ENCODE measurements at places on chromosomes 3 and 15.

- peak; percentile 16 for DNase-seq
Observed at GRCh38 chr3:71956069-71956340, 171.1 kb upstream of the PROK2 start.

- DNase-seq: no peak
Observed at GRCh38 chr3:130386604-130387263, 41.3 kb downstream of the COL6A5 start.

- DNase-seq: peak; percentile 87
Observed at GRCh38 chr3:71109241-71109976, 474.1 kb downstream of the FOXP1 start.

GRCh38 chr3:112736386-112736785, 95.4 kb upstream of the CCDC80 start:
- DNase-seq: no peak

- peak; percentile 31 for DNase-seq
Observed at GRCh38 chr3:32313723-32314473, 75.4 kb downstream of the CMTM8 start.

GRCh38 chr15:91476861-91477260, 376.6 kb upstream of the SLCO3A1 start:
- DNase-seq: no peak

- DNase-seq: no peak
Observed at GRCh38 chr3:50445919-50446318, 57.5 kb downstream of the CACNA2D2 start.

DNA sequence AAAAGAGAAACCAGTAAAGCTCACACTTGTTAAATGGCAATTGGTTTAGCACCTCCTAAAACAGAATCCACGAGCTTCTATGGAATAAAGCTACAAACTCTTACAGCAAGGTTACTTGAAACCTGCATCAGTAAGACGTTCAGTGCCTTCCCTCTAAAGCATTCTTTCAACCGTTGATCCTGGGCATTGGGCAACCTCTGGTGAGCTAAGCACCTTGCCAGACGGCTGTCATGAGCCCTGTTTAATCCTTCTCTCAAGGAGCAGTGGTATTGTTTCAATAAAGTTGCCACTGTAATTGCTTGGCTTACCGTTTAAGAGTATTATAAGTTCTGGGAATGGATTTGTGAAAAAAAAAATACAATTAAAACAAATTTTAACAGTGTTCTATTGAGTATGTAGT, 75.0 kb downstream of the COL8A1 start:
- no peak for DNase-seq

DNA sequence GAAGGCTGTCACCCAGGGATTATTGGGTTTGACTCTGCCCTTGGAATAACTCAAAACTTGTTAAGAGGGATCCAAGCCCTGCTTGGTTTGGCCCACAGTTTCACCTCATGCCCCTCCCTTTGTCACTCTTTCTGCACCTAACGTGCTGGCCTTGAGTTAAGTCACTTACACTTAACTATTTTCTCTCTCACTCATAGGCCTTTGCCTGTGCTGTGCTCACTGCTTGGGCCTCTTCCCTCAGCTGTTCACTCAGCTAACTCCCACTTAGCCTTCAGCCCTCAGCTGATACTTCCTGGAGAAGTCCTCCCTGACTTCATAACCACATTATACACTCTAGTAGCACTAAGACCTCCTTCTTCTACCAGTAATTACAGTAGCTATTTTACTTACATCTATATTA, 133.3 kb downstream of the CMSS1 start:
- no peak for DNase-seq

DNA sequence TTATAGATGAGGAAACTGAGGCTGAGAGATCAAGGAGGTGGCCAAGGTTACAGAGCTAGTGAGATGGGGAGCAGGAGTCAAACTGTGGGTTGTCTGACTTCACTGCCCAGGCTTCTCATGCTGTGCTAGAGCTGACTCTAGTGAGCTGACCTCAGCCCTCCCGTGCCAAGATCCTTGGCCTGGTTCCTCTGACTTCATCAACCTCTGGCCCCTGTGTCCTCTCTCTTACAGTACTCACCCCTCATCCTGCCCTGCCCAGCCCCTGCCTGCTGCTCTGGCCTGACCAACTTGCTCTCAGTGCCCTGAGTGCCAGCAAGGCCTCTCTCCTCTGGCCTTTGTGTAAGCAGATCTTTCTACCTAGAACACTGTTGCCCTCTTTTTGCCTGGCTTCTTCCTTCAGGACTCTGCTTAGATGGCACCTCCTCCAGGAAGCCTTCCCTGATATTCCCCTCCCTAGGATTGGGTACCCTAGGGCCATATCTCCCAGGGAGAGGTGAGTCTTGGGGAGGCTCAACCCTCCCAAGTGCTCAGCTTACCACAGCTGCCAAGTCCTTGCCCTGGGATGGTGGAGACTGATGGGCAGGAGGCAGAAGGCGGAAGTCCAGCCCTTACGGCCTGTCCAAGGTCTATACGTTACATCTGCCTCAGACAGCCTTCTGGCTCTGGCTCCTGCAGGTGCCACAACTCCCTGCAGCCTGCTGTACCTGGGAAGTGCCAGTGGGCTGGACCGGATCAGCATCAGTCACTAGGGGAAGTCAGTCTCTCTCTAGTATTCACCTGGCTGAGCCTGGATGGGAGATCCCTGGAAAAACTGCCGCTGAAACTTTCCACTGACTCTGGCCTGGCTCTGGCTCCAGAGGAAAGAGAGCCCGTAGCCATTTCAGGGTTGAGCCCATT, 36.3 kb upstream of the FAM107A start:
- DNase-seq: no peak

- DNase-seq: no peak
Observed at GRCh38 chr3:193190146-193190786, 50.8 kb upstream of the PLAAT1 start.

GRCh38 chr15:91255670-91256192, 155.7 kb downstream of the SV2B start:
- DNase-seq: no peak
